ENCODE measurements at places on chromosomes 7 and 10.

- DNase-seq = no peak
- H3K36me3 ChIP-seq = no peaks in the 10 kb centered on the region
- no peak overlapping the region for H3K27ac ChIP-seq
- H3K4me3 ChIP-seq = no peak overlapping the region
- H3K4me1 ChIP-seq = peaks cover 24% of the 10 kb centered on the region
Measured at GRCh38 chr10:110158051-110159005, 49.1 kb upstream of the MXI1 start.

DNA sequence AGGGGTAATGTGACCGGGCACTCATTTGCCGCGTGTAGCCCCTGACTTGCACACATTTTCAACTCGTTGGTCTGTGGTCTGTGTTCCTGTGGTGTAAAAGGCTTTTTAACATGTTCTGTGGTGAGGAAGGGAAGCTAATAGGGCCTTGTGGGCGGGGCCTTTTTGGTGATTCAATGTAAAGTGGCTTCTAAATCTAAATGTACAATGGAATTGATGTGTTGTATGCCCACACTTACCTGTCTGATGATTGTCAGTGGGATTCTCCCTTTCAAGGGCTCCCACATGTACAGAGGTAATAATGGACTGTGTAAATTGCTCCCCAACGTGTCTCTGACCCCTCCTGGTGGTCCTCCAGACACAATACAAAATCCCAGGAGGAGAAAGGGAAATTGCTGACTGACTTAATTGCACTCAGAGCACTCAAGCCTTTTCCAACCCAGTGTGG, 43.1 kb upstream of the GATAD1 start:
- no peaks in the 10 kb centered on the region for H3K36me3 ChIP-seq
- H3K4me1 ChIP-seq = peaks cover 6% of the 10 kb centered on the region
- DNase-seq = no peak

DNA sequence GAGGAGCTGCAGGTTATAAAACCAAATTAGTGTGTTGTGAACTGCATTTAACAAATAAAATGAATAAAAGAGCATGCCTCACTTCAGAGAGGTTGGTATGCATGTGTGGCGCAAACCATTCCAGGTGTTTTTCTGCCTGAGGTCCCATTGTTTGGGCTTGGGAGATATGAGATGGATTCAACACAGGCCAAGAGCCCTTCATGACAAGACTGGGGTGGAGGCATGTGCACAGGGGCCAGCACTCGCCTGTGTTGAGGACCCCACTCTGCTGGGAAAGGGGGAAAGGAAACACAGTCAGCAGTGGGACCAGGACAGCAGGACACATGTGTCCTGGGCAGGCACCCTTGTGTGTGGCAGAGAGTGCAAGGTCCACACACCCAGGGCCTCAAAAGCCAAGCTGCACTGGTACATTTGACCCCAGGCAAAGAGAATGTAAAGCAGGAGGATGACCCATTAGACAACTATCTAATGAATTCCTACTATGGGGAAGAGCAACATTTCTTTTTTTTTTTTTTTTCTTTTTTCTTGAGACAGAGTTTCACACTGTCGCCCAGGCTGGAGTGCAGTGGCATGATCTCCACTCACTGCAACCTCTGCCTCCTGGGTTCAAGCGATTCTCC, 9.2 kb upstream of the SLC18A3 start:
- H3K27ac ChIP-seq = no peak overlapping the region
- no peaks in the 10 kb centered on the region for H3K36me3 ChIP-seq
- no peak overlapping the region for H3K4me3 ChIP-seq
- H3K4me1 ChIP-seq = peaks cover 8% of the 10 kb centered on the region
- peaks cover 47% of the 10 kb centered on the region for H3K27me3 ChIP-seq
- no peak for DNase-seq

DNA sequence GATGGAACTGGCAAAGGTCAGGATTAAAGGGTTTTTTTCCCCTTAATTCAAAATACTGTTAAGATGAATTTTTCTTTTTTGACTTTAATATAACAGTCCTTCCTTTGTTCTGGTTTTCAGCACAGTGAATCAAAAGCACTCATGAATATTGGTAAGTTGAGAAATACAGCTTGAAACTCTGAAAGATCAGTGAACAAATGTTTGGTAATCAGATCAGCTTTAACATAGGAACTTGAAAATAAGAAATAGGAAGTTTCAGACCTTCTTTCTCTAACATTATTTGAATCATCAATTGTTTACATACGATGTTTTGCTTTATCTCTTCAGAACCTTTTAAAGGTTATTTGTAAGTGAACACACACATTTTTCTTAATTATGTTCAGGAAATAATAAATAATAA, 90.5 kb downstream of the SGMS1 start:
- no peak overlapping the region for H3K4me3 ChIP-seq
- 0 out of 2 replicates have a peak, but pooled peaks cover 3% of the 10 kb centered on the region for H3K4me1 ChIP-seq
- DNase-seq = no peak

- H3K27me3 ChIP-seq = no peaks in the 10 kb centered on the region
- no peak overlapping the region for H3K4me3 ChIP-seq
- H3K27ac ChIP-seq = no peak overlapping the region
Measured at GRCh38 chr7:83921941-83922607, 272.5 kb downstream of the SEMA3A start.

DNA sequence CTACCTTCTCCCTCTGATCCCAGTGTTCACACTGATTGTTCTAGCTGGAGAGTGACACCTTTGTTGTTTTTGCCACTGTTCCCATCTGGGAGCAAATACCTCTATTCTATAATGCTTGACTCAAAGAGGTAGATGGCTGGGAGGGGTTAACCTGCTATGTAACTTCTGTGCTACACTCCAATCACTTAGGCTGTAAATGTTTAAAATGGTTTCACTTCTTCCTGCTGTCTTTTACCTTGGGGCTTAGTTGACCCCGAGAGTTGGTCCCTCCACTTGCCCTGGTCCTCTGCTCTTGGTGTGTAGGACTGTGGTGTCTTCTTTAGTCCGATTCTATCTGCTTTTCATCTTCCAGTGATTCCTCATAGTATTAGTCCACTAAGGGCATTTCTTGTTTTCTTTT, 22.3 kb downstream of the KLHDC10 start:
- no peak for DNase-seq
- no peaks in the 10 kb centered on the region for H3K4me1 ChIP-seq
- H3K27me3 ChIP-seq = no peaks in the 10 kb centered on the region
- no peak overlapping the region for H3K27ac ChIP-seq

All from WTC11 (cell line).